Right ventricle myocardium superior (tissue), 1 donor: ENCODE measurements at places on chromosomes 2 and 18.
A peak's percentile ranks its signal among the peaks of the same experiment; 100 is the strongest.

DNA sequence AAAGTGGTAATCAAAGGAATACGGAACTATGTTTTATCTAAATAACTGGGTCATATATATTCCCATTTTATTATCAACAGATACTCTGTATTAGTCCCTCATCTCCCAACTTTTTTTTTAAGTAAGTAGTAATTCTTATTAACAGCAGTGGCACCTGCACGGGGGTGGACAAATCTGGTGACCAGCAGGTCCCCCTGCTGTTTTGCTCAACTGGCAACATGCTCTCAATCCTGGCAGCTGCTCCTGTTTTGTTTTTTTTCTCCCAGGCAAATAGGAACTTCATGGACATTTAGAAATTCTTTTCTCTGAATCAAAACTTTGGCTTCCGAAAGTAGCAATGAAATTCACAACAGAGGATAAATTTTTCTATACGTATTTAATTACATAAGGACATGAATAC, 193.5 kb downstream of the SS18 start:
- no peak for DNase-seq

DNA sequence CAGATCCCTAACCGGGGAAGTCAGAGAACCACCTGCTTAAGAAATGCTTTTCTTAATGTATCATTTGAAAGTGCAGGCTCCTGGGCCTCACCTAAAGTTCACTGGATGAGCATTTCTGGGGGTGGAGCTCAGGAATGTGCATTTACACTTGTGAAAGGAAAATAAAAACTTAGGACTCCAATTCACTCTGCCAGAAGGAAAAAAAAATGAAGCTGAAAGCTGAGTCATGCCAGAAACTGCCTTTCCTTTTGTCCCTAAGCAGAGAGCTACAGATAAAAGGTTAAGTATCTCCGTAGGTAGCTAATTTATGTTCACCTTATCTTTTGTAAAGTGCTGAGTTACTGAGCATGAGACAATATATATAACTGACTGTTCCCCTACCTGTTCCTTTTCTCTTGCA, 229.5 kb upstream of the MEX3C start:
- DNase-seq: no peak

- DNase-seq: peak; percentile 60
These were observed 168.2 kb downstream of the FAM210A start for GRCh38 chr18:13558124-13558523.

DNA sequence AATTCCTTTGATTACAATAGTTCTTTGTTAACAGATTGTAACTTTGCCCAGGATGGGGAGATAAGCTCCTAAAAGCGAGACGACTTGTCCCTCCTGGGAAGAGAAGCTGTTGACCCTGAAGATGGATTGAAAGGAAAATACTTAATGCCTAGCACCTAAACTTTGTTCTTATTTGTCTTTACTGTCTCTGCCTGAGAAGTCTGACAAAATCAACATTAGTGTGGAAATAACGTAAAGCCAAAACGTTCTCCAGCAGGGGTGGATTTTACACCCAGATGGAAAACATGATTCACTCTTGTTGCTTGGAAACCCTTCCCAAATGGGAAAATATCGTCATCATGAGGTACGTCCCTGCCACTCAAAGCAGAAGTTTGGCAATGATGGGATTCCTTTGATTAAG, 450.1 kb downstream of the SLC4A3 start:
- no peak for DNase-seq

DNA sequence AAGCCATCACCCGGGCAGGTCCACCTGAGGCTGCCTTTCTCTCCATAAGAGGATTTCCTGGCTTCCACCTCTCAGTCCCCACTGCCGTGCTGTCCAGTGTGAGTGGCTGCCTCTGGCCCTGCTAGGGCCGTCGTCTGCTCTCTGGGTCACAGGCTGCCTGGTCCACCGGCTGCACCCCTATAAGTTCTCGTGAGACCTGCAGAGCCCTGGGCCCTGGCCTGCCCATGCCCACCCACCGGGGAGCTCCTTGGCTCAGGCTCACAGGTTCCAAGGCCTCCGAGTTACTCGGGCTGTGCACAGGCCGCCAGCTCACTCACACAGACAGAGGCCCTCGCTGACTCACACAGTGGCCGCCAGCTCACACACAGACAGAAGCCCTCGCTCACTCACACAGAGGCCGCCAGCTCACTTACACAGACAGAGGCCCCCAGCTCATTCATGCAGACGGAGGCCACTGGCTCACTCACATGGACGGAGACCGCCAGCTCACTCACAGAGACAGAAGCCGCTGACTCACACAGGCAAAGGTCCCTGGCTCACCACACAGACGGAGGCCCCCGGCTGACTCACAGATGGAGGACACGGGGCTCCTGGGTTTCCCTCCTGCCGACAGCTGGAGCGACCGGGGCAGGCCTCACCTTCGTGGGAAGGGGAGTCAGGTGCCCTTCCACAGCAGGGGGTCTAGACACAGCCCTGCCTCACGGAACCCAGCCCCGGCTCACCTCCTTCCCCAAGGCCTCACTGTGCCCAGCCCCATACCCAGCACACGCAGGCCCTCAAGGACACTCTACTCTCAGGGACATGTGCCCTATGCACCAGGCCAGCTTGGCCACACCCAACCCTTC, 334.1 kb upstream of the MYT1L start:
- DNase-seq: no peak

GRCh38 chr2:232339121-232340081, 39.1 kb upstream of the ALPP start:
- DNase-seq: peak; percentile 38
